GM20000 (cell line): ENCODE measurements at places on chromosomes 6 and 20.

DNA sequence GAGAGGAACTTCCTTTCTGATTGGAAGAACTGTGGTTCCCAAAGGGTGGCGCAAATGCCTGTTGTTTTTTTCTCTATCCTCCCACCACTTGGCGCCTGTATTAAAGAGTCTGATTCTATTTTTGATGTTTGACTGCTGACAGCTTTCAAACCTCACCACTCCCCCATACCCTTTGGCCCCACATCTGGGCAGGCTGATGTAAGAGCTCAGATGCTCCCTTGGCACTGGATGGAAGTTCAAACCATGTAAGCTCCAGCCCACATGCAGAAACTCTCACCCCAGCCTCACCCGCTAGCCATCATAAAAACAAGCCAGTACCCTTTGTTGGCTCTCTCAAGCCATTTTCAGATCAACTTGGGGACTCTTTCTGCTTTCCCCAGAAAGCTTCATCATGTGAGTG is 20.0 kb upstream of the TMEM14A start:
- DNase-seq = no peak

DNA sequence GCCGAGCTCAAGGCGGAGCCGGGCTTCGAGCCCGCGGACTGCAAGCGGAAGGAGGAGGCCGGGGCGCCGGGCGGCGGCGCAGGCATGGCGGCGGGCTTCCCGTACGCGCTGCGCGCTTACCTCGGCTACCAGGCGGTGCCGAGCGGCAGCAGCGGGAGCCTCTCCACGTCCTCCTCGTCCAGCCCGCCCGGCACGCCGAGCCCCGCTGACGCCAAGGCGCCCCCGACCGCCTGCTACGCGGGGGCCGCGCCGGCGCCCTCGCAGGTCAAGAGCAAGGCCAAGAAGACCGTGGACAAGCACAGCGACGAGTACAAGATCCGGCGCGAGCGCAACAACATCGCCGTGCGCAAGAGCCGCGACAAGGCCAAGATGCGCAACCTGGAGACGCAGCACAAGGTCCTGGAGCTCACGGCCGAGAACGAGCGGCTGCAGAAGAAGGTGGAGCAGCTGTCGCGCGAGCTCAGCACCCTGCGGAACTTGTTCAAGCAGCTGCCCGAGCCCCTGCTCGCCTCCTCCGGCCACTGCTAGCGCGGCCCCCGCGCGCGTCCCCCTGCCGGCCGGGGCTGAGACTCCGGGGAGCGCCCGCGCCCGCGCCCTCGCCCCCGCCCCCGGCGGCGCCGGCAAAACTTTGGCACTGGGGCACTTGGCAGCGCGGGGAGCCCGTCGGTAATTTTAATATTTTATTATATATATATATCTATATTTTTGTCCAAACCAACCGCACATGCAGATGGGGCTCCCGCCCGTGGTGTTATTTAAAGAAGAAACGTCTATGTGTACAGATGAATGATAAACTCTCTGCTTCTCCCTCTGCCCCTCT is 1.1 kb downstream of the CEBPB start:
- DNase-seq = peak; percentile 81

GRCh38 chr20:30500829-30501440 is 756.5 kb upstream of the DEFB115 start:
- DNase-seq = no peak

- DNase-seq = no peak
Measured at GRCh38 chr6:115360602-115361325, 699.9 kb downstream of the FRK start.

DNA sequence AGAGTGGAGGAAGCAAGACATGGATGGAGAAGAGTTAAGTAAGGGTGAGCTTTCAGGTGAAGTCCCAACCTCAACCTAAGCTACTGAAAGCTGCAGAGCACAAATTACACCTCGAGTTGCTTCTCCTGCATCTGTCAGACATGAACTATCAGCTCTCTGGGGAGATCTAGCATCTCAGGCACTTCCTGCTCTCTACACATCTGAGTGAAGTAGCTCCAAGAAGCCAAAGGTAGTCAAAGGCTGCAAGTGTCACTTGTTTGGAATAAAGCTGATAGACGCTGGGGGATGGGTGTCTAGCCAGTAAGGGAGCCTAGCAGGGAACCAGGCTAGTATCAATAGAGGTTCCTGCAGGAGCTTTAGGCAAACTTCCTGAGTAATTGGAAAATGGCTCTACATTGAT is 228.0 kb downstream of the PLCB1 start:
- no peak for DNase-seq

DNA sequence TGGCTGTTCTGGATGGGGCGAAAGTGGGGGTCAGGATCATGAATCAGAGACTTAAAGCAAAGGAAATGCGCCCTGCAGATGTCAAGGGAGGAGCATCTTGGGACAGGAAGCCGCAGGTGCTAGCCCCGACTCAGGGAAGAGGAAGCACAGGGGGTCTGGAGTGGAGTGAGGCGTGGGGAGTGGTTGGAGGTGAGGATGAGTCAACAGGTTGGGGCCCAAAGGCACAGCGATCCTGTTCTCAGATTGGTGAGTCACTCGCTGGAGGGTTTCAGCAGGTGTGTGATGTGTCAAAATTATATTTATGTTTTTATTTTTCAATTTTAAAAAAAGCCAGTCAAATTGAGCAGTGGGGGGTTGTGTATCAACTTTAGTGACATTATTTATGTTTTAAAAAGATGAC is 19.0 kb downstream of the PACSIN1 start:
- peak; percentile 50 for DNase-seq

GRCh38 chr6:43724354-43724753 is 36.8 kb upstream of the MRPS18A start:
- DNase-seq = no peak

DNA sequence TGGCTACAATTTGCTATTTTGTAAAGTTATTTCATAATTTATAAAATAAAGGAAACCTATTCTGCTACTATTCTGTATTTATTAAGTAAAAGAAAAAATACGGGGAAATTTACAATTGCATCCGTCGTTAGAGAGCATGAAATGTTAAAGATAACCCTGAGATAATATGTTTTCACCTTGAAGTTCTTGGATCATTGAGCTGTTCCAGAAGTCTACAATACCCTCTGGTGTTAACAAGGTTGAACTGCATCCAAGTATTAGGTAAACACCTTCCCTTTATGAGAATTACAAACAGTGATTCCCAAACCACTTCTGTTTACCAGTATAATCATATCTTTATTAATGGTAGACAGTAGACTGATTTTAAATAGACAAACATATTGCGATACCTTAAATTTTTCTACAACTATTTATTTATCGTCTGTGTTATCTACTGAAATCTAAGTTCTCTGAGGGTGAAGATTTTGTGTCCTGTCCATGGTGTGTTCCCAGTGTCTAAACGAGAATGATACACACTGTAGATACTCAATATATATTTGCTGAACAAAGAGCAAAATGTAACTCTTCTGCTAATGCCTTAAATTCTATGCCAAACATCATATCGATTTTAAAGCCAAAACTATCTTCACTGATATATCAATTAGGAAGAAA is 28.2 kb downstream of the TBC1D32 start:
- DNase-seq = peak; percentile 21

DNA sequence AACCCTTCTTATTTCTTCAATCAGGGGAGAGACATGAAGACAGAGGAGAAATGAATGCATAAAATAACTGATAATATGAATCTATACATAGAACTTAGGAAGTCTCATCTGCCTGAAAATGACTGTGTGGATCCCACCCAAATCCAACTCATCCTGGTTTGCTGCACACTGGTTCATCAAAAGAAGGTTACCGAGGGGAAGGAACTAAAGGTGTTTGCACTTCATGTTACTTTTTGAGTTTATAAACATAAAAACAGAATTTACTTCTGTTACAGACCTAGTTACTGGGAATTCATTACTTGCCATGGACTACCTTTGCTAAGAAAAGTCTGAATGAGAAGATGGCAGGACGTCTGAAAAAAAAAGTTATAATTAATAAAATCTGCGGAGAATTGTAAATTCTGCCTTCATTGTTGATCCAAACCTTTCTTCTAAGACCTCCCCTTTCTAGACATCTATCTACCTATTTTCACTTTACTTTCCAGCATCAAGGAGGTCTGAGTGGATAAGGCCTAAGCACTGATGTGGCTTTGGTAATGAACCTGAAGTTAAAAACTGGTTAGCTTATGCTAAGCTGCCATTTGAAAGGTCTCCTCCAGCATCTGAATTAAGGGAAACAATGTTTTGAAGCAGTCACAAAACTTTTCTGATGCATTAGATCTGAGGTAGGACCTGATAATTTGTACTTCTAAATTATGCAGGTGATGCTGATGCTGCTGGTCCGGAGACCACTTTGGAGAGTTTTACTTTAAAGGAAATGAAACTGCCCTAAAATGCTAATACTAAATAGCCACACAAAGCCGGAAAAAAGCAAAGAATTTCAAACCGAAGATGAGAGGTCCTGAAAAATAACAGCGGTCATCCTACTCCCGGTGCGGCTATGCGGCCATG is 84.0 kb downstream of the HFE start:
- DNase-seq = no peak

DNA sequence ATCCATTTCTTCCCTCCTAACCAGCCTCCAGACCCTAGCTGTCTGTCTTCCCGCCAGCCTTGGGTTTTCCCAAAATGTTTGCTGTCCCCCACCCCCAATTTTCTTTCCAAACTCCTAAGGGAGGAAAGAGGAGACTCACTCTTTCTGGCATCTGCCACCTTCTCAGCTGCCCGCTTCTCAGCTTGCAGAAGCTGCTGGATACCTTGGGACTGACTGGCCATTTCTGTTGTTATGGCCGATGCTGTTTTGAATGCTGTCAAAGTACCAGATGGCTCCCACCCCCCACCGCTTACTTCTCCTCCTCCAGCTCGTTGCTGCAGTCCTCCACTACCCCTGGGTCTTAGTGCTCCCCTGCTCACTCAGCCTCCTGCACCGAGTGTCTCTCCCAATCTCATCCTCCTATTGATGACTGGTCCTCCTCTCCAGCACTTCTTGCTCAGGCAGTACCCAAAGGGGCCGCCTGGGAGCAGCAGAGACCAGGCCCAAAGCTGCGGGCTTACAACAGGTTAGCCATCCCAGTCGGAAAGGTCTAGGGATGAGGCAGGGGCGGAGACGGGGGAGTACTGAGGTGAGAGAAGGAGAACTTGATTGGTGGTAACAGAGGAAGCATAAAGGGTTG is at the start of gene ATP6V1G2:
TSS of gene ATP6V1G2 (minus strand) at position 270 of the 619 bp plus-strand sequence. CDS start at position 221, 49 bp downstream.
- peak; percentile 72 for DNase-seq

- DNase-seq = no peak
Measured at GRCh38 chr6:120935016-120935415, 399.3 kb downstream of the TBC1D32 start.

DNA sequence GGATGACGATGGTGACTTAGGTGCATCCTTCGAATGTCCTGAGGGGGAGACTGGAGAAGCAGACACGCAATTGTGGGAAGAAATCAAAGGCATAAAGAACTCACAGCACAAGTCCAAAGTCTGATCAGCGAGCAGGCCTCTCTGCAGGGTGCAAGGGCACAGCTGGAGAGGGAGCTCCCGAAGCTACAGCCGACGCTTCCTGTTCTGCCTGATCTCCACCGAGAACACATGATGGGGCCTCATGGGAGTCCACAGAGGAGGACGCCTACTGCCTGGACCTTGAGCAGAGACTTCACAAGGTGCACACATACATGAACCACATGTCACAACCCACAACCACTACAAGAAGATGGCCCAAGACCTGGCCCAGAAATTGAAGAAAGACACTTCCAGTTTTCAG is 51.4 kb downstream of the RIN2 start:
- no peak for DNase-seq

DNA sequence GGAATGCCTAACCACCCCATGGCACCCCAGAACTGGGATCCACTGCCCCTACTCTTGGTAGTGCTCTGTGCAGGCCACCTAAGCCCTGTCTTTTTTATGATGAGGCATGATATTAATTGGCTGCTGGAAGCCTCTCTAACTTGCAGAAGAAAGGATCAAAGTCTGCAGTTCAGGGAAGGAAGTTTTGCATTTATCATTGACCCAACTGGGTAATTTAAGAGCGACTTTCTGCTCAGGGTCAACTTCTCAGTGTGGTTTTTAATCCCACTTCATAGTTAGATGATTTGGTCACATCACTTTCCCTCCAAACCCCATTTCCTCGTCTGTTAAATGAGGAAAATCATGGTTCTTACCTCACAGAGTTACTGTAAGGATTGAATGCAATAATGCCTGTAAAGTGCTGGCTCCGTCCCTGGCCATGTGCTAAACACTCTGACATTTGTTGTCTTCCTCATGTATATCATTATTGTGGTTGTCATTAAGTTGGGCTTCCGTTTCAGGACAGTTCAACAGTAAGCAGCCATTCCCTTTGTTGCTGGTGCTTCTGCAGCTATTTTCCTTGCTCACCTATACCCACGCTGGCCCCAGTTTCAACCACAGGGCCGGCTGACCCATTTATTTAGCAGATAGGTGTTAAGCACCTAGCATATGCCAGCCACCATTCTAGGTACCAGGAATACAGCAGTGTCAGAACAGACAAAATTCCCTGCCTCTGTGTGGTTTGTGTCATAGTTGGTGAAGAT is 14.2 kb downstream of the E2F3 start:
- DNase-seq = no peak

GRCh38 chr6:56484669-56485068 is 158.0 kb downstream of the DST start:
- DNase-seq = no peak

GRCh38 chr20:60420676-60421229 is 462.5 kb downstream of the CDH26 start:
- DNase-seq = no peak

DNA sequence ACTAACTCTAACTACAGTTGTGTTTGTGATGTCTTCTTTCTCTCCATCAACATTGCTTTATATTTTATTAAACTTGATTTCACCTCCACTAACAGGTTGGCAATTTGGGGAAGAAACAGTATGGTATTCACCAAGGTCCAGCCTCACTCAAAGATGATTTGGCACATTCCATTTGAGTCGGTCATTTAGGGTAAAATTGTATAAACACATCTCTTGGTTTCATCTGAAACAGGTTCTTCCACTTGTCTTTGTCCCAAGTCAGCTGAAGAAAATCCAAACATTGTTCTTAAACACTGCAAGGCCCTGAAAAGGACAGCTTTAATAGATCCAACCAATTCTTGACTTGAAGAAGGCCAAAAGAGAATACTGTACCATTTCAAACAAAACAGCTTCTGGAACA is 104.9 kb upstream of the NT5E start:
- DNase-seq = no peak

DNA sequence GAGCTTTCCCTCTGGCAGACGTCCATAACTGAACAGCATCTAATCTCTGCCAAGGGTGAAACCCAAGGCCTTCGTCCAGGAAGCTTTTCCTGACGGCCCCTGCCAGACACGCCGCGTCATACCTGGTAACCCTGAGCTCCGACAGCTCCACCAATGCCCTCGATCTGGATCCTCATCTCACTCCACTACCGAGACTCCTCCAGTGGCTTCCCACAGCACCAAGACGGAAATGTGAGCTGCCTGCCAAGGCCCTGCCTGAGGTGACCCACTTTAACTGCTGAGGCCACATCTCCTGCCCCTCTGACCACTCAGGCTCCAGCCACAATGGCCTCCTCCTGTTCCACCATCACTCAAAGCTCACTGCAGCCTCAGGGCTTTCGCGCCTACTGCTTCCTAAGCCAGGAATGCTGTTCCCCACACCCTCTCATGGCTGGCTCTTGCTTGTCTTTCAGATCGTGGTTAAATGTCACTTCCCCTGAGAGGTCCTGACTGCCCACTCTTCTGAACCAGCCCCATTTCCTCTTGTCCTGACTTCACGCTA is 143.2 kb downstream of the PREX1 start:
- no peak for DNase-seq

GRCh38 chr6:52418606-52419005 is 1.5 kb upstream of the EFHC1 start:
- no peak for DNase-seq
